IMR-90 (cell line): ENCODE measurements at places on chromosomes 16 and 17. TPM values are rescaled to one million over a fixed set of nuclear protein-coding genes. Genes with fewer than 3 reads are reported as not detected.

The WNT3 gene
- total RNA-seq, result 0.56 and 0.72 TPM in 2 replicates

The HAP1 gene
- under 0.01 TPM in 1 of 2 replicates, not detected in the other for total RNA-seq

- DNase-seq, result no peak
Measured at GRCh38 chr17:50426472-50426782, 409 bp downstream of the ACSF2 start.

- DNase-seq, result no peak
Measured at GRCh38 chr16:27551036-27551435, 1.1 kb downstream of the KATNIP start.

GRCh38 chr16:13148836-13149235 lies 247.4 kb downstream of the SHISA9 start:
- no peak for DNase-seq

DNA sequence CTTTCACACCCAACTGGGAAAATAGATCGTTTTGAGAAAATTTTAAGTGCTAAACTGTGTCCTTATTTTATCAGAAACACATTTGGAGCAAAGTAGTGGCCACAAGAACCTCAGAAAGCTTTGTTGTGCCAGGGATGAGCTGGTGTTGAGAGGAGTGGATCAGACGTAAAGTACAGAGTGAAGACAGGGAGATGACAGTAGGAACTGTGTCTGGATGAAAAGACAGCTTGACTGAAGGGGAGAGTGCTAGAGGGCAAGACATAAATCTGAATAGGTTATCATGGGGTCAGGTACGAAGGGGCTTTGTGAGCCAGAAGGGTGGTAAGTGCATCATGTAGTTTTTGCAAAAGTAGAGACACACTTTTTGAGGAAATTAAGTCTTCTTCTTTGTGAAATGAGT lies 39.3 kb upstream of the CARMIL2 start:
- DNase-seq, result no peak

DNA sequence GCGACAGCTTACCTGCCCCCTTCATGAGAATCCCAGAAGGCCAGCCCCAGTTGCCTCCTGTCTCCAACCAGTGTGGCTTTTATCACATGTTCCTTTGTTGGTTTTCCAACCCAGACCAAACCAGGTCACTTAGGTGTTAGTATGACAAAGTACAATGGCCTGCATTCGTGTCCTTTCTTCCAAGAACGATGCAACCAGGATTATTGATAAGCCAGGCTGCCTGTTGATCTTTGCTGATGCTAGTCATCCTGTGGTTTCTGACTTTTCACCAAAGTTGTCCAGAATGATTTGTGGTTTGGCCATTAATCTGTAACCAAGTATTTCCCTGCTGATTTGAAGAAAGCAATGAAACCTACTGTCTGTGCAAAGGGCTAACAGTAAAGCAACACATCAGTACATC lies 191.4 kb downstream of the CYLD start:
- DNase-seq, result no peak

- DNase-seq, result peak; percentile 37
Measured at GRCh38 chr16:10982465-10983150, 38.2 kb downstream of the CLEC16A start.

GRCh38 chr17:31416503-31416923 lies 25.0 kb downstream of the RAB11FIP4 start:
- DNase-seq, result peak; percentile 6
